ENCODE measurements at places on chromosomes 3 and 15.

GRCh38 chr3:134652409-134652831, 1.6 kb upstream of the KY start:
- no peak for DNase-seq

GRCh38 chr3:65751123-65751700, 287.5 kb downstream of the MAGI1 start:
- no peak for DNase-seq

- DNase-seq, result no peak
Measured at GRCh38 chr3:8488877-8489276, 12.7 kb upstream of the LMCD1 start.

DNA sequence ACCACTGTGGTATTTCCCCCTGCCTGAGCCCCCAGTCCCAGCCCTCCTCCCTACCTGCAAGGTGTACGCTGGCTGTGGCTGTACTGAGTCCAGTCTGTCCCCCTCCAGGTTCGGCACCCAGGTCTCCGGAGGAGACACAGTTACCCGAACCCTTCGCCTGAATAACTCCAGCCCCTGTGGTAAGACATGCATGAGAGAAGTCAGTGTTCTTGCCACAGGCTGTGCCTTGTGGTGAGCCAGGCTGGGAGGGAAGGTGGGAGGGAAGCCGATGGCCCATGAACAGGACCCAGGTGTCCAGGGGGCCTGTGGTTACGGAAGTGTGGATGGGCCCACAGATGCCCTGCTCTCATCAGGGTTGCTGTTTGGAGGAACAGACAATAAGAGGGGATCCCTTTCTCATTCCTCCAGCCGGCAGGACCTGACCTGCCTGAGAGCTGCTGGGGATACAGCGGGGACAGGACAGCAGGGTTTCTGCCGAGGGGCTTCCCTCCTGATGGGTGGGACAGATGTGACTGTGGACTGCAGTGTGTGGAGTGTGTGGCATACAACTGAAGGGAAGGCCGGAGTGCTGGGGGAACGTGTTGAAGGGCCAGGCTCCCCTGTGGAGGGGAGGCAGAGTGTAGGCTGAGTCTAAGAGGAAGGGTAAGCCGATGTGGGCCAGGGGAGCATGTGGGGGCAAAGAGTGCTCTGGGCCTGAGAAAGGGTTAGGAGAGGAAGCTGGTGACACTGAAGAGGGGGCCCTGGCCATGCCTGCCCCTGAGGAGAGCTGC, 21.9 kb downstream of the ACAA1 start:
- no peak for DNase-seq

- no peak for DNase-seq
Measured at GRCh38 chr15:55110446-55110845, 86.3 kb downstream of the RSL24D1 start.

DNA sequence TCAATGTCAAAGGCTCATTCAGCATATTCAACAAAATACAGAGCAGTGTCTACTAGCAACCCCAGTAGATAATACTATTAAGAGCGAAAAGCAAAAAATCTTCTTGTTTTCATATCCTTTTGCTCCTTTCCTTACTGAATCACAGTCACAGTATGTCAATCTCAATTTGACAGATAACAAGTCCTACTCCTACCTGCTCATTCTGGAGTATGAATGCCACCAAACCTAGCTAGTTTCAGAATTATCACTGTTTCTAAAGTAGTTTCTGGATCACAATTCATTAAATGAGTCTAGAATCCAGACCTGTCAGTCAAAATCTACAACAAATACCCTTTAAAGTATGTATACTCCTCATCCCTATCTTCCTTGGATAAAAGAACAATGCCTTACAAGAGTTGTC, 51.5 kb downstream of the MKRN2 start:
- no peak for DNase-seq

GRCh38 chr15:52251144-52251860, 44.3 kb downstream of the MYO5C start:
- DNase-seq, result no peak

DNA sequence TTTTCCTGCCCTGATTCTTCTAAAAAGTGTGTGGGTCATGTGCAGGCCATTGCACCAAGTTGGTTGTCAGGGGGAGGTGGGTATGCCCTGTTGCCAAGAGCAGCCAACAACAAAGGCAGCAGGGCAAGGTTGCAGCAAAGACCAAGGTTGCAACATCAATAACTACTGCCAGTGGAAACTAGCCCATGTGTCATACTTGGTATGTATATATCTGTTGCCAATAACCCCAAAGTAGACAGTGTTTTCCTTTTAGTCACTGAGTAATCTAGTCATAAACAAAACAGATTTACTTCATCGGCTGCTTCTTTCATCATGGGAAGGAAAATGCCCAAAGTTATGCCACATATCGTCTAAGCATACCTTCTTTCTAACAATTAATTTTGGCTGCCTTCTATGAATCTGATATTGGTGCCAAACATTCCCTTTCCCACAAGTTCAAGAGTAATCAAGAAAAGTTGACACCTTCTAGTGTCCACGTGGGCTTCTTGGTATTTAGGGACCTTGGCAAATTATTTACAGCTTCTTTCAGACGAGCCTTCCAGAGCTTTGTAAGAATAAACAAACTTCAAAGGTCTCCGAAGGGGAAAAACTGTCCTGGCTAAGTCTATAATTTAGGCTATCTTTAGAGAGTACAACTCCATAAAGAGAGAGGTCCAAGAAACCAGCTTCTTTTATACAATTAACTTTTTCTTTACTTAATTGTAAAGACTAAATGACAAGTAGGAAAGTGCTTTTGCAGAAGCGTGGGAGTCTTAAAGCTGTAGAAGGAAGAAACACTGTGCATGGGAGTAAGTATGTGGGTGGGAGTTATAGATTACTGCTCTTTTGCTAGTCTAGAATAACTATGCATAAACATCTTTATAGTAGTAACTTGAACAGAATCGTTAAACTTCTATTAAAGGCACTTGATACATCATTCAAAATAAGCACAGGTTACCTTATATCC, 10.0 kb upstream of the MBNL1 start:
- no peak for DNase-seq

GRCh38 chr3:123559040-123559861, 25.6 kb downstream of the HACD2 start:
- no peak for DNase-seq

GRCh38 chr15:69081310-69082004, 67.0 kb downstream of the NOX5 start:
- no peak for DNase-seq

DNA sequence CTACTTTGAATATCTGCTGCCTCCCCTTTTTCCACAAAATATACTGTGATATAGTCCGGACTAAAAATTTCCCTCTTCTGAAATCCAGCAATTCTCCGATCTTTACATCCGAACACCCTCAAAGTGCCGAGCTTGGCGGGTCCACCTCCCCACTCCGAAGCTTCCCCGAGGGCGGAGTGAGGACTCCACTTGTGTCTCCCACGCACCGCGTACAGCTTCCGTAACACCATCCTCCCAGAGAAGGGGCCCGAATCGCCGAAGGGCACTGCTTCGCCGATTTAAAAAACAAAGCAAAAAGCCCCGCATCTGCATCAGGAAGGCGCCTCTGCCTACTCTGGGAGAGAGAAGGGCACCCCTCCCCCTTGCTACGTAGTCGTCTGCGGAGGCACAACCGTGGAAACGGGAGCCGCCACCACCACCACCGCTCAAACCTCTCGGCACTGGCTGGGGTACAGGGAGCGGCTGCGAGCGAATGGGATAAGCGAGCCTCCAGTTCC, 551 bp downstream of the NCBP2 start:
- DNase-seq, result peak; percentile 32

GRCh38 chr3:122030381-122031122, 8.5 kb upstream of the ILDR1 start:
- peak; percentile 53 for DNase-seq

DNA sequence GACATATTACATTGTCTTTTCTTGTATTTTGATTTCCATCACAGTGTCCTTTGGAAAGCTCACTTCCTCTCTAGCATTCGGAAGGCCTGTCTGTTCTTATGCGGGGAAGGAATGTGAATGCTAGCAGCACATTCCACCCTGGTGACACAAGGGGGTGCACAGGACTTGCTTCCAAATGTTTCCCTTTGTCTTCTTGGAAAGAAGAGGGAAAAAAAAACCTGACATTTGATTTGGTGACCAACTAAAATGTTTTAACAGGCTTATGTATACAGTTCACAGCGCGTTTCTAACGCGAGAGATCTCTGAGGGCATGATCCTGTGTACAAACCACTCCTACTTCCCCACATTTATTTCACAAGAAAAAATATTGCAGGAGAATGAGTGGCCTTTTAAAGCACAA, 107.6 kb upstream of the FXR1 start:
- no peak for DNase-seq

DNA sequence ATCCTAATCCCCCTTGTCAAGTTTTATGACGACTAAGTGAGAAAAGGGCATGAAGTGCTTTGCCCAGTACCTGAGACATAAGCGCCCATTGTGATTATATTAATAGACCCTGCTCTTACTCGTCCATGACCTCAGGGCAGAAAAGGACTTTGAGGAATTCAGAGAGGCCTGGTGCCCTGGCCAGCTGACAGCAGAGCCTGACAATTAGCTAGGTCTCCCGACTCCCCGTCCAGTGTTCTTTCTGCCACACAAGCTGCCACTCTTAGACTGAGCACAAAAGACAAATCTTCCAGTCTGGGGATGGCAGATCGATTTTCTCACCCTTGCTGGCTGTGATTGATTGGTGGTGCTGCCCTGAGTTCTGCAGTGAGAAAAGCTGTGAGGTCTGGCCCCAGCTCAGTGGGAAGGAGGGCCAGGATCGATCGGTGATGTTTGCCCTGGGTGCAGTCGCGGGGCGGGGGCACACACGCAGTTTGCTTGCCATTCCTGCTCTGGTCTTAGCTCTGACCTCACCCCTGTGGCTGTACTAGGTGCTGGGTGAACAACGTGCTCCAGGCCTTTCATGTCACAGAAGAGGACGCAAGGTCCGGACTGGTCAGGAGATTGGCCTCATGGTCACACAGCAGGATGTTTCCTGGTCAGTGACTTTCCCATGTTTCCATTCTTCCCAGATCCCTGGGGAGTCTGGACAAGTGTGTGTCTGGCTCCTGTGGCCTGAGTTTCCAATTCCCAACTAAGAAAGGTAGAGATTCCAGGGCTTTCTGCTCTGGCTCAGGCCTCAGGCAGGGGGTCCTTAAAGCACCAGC, 67.4 kb upstream of the TLE3 start:
- no peak for DNase-seq

DNA sequence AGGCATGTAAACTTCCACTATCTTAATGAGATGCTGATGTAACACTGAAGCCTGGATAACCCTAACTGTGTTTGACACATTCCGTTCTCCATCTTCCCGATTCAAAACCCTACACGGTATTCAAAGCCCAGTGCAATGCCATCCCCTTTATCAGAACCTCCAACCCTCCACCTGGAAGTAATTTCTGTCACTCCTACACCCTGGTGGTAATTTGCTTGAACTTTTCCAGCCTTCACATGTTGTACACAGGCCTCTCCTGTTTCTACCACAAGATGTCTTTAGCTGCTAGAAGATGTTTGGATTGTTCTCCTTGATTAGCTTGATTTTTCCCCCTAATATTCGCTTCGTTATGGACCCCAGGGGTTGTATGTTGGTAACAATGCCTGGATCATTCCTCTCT, 208.9 kb downstream of the CHST2 start:
- DNase-seq, result no peak

- DNase-seq, result no peak
Measured at GRCh38 chr3:175430983-175431773, 572.0 kb downstream of the NAALADL2 start.

- DNase-seq, result no peak
Measured at GRCh38 chr3:12807601-12808359, 11.3 kb downstream of the CAND2 start.

- no peak for DNase-seq
Measured at GRCh38 chr3:48636149-48636655, 941 bp upstream of the SLC26A6 start.

DNA sequence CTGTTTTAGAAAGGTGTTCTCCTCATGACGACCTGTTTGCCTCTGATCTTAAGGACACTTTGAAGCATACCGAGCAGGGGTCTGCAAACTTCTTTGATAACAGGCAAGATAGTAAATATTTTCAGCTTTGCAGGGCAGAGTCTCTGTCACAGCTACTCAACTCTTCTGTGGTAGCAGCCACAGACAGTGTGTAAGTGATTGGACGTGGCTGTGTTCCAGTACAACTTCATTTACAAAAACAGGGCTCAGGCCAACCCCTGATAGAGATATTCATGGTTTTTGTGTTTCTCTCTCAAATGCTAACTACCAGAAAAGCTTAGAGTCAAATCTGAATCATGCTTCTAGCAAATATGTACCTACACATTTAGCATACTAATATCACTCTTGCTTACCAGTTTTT, 51.5 kb downstream of the TGFBR2 start:
- no peak for DNase-seq

GRCh38 chr3:120496278-120497002, 45.6 kb upstream of the FSTL1 start:
- DNase-seq, result no peak

- DNase-seq, result no peak
Measured at GRCh38 chr15:92294759-92295158, 98.9 kb upstream of the ST8SIA2 start.

DNA sequence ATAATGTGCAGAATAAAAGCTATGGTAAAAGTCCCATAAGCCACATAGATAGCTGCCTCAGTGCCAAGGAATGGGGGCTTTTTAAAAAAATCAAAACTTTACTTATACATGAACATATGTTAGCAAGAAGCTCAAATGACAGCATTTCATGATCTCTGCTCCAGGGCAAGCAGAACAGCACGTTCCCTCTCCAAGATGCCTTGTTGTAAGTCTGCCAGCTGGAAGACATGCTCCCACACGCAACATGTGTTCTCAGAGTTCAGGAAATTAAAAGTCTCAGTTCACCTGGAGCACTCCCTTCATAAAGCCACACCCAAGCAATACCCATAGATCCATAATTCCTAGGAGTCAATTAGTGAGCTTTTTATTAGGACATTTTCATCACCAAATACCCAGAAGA, 52.2 kb downstream of the ABI3BP start:
- DNase-seq, result no peak

GRCh38 chr3:154829929-154830328, 250.2 kb upstream of the MME start:
- no peak for DNase-seq

GRCh38 chr15:50190723-50191122, 8.7 kb downstream of the SLC27A2 start:
- DNase-seq, result no peak

GRCh38 chr3:112623213-112623612, 17.7 kb downstream of the CCDC80 start:
- no peak for DNase-seq

- no peak for DNase-seq
Measured at GRCh38 chr3:23751212-23751723, 54.5 kb upstream of the UBE2E1 start.

DNA sequence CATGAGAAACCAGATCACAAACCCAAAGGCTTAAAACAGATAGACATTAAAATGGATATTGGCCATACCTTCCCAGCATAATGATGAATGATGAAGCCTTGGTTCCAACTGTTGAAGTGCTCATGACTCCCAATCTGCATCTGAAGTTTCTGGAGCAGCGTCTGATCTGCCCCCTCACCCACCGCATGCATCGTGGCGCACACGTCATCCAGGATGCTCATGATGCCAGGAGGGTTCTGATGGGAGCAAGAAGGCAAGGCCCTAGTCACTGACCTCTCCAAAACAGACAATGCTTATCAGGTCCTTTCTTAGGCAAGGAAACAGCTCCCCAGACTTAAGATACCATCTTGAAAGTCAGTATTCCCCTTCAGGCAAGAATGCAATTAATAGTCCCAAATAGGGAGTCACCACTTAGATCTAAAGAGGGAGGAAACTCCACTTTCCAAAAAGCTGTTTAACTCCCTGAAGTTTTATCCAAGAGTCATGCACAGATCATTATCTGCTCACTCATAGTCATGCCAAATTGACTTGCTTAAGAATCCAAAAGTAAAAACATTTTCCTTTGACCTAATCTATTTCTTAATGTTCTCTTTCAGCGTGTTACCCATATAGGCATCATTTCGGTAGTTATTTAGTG, 2.1 kb downstream of the LDHAL6B start:
- no peak for DNase-seq

Measured in CMK (cell line).